ENCODE measurements at places on chromosomes 7 and 10. TPM values are rescaled to one million over a fixed set of nuclear protein-coding genes. Genes with fewer than 3 reads are reported as not detected.

The SEMA3C gene
- polyA plus RNA-seq, result 8.4 TPM

The CHPF2 gene
- polyA plus RNA-seq, result 5.4 TPM

The PRR15 gene
- 228 TPM for polyA plus RNA-seq

The MBLAC1 gene
- 2.6 TPM for polyA plus RNA-seq

The USP54 gene
- polyA plus RNA-seq, result 14.4 TPM

The CHAT gene
- polyA plus RNA-seq, result not detected

The EIF3B gene
- polyA plus RNA-seq, result 37.9 TPM
